GM23338 (cell line): ENCODE measurements at places on chromosomes 5 and 9.

- H3K4me3 ChIP-seq, result no peak overlapping the region
- no peak for DNase-seq
- H3K27me3 ChIP-seq, result no peaks in the 10 kb centered on the region
- no peaks in the 10 kb centered on the region for H3K36me3 ChIP-seq
These were observed 287.4 kb downstream of the CDK5RAP2 start for GRCh38 chr9:120292606-120293005.

- no peaks in the 10 kb centered on the region for H3K36me3 ChIP-seq
- DNase-seq, result peak; percentile 77
- no peaks in the 10 kb centered on the region for H3K4me1 ChIP-seq
- H3K4me3 ChIP-seq, result no peak overlapping the region
- no peak overlapping the region for H3K27ac ChIP-seq
These were observed 130.5 kb upstream of the ITGA1 start for GRCh38 chr5:52657247-52657645.

DNA sequence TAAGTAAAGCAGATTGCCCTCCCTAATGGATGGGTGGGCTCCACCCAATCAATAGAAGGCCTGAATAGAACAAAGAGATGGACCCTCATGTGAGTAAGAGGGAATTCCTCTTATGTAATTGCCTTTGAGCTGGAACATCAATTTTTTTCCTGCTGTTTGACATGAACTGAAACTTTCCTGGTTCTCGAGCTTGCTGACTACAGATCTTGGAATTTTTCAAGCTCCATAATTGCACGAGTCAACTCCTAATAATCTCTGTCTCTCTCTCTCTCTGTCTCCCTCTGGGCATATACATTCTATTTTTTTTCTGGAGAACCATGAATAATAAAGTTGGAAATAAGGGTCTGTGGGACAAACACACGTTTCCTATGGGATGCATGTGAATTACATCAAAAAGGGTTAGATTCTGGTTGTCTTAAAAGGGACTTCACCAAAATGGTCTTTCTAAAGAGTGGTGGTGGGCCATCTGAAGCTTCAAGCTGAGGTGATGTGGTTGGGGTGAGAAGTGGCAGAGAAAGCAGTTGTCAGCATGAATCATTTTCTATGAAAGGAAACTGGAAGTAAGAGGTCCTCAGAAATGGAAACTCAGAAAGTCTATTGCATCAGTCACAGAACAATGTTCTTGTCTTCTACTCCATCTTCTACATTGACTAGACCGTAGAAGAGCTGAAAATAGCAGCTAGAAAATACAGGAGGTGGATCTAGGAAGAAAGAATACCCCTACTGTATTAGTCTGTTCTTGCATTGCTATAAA lies 47.0 kb upstream of the HOMER1 start:
- H3K27ac ChIP-seq, result no peak overlapping the region
- H3K27me3 ChIP-seq, result no peaks in the 10 kb centered on the region
- DNase-seq, result no peak
- no peaks in the 10 kb centered on the region for H3K36me3 ChIP-seq
- no peak overlapping the region for H3K4me3 ChIP-seq

- DNase-seq, result no peak
- no peak overlapping the region for H3K27ac ChIP-seq
- H3K27me3 ChIP-seq, result no peaks in the 10 kb centered on the region
These were observed 17.4 kb downstream of the C5orf15 start for GRCh38 chr5:133950821-133951612.

GRCh38 chr9:71814815-71815214 lies 46.5 kb upstream of the CEMIP2 start:
- DNase-seq, result no peak
- no peaks in the 10 kb centered on the region for H3K36me3 ChIP-seq
- H3K4me1 ChIP-seq, result peaks cover 9% of the 10 kb centered on the region; the same call in 1 of the 2 replicates
- no peak overlapping the region for H3K4me3 ChIP-seq
- H3K27ac ChIP-seq, result no peak overlapping the region
- H3K27me3 ChIP-seq, result no peaks in the 10 kb centered on the region

DNA sequence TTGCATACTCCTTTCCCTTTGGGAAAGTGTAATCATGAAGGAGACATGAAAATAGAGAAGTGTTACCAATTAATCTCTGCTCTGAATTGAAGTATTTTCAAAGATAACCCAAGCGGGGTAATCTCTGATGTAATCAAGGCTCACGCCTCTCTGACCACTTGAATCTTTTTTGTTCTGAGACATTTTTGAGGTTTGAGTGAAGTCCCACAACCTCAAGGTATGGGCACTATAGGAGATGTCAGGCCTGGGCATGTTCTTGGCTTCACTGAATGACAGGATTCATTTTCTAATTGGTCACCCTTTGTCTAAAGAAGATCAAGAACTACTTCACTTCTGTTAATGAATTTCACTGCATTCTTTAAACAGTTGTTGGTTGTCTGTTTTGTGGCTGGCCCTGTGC lies 23.7 kb downstream of the ENHO start:
- no peak overlapping the region for H3K4me3 ChIP-seq
- H3K27me3 ChIP-seq, result no peaks in the 10 kb centered on the region
- 0 out of 2 replicates have a peak, but pooled peaks cover 6% of the 10 kb centered on the region for H3K4me1 ChIP-seq
- no peak for DNase-seq
- no peaks in the 10 kb centered on the region for H3K36me3 ChIP-seq
